ENCODE measurements at places on chromosomes 6 and 20. TPM values are rescaled to one million over a fixed set of nuclear protein-coding genes. Genes with fewer than 3 reads are reported as not detected.
A peak's percentile ranks its signal among the peaks of the same experiment; 100 is the strongest.

SNAI1 gene
- 0.93 TPM for total RNA-seq

GRCh38 chr20:370977-371754, 9.4 kb upstream of the TRIB3 start:
- no peak for DNase-seq

DNA sequence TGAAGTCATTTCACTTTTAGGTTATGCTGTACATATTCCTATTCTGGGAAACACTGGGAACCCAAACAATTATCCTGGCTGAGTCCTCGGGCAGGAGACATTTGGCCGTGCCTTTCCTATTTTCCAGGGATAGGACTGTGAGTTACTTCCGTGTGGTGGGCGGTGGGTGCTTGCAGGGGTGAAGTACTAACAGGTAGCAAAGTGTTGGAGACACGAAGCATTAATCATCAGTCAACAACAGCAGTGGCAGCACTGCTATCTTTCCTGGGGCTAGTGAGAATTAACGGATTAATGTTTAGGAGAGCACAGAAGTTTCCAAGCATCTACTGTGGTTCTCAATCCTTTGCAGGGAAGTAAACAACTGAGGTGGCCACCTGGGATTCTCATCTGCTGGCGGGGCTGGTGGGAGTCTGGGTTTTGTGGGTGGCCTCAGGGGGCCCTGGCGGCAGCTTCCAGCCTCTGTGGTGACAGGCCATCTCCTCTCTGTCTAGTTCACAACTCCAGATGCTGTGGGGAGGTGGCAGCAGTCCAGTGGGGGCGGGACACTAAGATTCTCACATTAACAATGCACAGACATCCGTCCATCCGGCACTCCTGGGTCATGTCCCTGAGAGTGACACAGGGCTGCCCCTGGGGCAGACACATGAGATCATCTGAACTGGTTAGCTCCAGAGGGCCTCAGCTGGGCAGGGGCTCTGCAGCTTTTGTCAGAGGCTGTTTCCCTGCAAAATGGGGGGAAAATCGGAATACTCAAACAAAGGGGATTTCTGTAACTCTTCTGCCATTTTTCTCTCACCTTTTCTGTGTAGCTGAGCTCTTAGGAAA, 90.9 kb downstream of the GJA10 start:
- no peak for DNase-seq

TMEM217 gene
- total RNA-seq: 3.5 TPM

DNA sequence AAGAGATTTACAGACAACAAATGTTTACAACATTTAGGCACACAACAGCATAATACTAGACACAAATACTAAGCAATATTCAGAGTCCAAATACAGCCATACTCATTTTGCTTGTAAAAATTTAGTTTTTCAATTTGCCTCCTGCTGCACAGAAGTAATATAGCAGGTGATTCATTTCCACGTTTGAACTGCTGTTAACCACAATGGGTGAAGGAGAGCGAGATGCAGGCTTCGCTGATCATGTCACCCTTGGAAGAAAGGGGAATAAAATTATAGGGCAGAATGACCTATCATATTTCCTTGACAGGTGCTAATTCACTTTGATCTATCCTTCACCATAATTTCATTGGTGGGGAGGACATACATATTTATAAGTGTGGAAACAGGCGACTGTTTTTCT, 643.8 kb upstream of the AGPAT4 start:
- DNase-seq: no peak

GRCh38 chr6:5672581-5673011, 334.1 kb downstream of the NRN1 start:
- no peak for DNase-seq

PNPLA1 gene
- total RNA-seq: not detected

GRCh38 chr6:6784514-6785162, 196.1 kb downstream of the LY86 start:
- no peak for DNase-seq

LAMA2 gene
- total RNA-seq: 2.0 TPM

DNA sequence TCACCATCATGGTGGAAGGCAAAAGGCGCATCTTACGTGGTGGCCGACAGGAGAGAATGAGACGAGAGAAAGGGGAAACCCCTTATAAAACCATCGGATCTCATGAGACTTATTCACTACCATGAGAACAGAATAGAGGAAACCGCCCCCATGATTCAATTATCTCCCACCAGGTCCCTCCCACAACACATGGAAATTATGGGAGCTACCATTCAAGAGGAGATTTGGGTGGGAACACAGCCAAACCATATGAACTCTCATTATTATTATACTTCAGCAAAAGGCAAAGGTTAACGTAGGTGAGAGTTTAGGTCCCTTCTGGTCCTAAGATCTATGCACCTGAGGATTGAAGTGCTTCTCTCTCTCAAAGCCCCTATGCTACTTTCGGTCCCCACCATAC, 2.4 kb upstream of the PFDN4 start:
- DNase-seq: no peak

BFSP1 gene
- total RNA-seq: 0.64 TPM

GRCh38 chr20:18279242-18279641, 9.1 kb upstream of the ZNF133 start:
- DNase-seq: no peak

HLA-DQA2 gene
- 0.45 TPM for total RNA-seq

- no peak for DNase-seq
Observed at GRCh38 chr6:13334953-13335352, 6.6 kb upstream of the TBC1D7 start.

RIPK1 gene
- total RNA-seq: 13.8 TPM

GRCh38 chr6:15244620-15245360, 1.1 kb upstream of the JARID2 start:
- peak; percentile 63 for DNase-seq

CHRNA4 gene
- not detected for total RNA-seq

CMTR1 gene
- 53.3 TPM for total RNA-seq

DNA sequence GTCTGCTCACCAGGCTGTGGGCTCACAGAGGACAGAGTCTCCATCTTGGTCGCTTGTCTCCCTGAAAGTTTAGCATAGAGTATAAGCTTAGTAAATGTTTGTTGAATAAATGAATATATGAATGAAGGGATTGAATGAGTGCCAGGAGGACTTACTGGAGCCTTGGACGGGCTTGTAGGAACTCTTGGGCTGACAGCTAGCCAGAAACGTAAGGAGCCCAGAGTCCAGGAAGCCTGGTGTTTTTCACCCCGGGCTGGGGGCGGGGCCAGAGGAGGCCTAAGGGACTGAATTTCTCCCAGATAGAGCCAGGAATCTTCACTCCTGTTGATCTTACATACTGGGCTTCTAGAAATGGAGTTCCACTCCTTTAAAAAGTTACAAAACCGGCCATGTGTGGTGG, 68.5 kb upstream of the SRSF6 start:
- DNase-seq: no peak

DNA sequence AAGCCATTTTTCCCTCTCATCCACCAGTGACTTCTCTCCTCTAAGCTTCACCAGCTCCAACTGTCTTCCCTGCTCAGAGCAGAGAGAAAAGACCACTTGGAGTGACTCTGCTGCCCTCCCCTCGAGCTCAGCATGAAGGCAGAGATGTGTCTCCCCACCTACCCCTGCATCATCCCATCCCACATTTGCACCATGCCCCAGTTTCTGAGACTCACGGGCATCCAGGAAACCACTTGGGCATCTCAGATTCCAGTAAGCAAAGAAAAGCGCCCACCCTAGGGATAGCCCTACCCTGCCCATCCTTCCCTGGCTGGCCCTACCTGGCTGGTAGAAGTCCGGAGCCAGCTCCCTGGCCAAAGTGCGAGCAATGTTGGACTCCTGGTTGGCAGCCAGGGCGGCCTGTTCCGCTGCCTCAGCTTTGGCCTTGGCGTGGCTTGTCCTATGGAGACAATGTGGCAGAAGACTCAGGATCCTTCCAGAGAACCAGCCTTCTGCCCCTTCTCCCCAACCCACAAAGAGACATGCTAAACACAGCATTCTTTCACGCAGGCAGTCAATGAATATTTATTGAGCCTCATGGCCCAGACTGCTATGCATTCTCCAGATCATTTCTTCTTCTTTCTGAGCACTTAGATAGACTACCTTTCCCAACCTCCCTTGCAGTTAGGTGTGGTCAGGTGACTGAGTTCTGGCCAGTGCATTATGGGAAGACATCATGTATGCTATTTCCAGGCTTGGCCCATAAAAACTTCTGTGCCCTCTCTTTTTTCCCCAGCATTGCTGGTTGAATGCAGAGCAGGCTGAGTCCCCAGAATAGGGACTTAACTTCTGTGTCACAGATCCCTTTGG, 68.6 kb downstream of the JPH2 start:
- no peak for DNase-seq

HLA-DMB gene
- total RNA-seq: 6.1 TPM

DNA sequence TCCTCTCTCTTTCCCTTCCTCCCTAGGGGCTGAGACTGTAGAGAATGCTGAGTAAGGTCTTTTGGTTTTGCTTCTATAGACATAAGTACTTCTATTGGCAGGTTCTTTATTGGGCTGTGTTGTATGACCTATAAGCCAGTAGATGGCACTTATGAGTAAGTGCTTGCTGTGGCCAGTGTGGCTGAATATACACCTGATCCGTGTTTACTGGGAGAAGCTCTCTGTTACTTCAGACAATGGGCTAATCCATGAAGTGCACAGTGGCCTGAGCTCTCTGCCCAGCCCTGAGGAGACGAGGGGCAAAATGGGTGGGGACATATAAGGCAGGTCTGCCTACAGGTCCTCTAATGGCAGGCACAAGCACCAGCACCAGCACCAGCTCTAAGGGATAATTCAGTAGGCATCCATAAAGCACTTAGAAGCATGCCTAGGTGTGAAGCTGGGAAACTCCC, 610.3 kb downstream of the RNF144B start:
- no peak for DNase-seq

GNRH2 gene
- 1.1 TPM for total RNA-seq
